OCI-LY7 (cell line): ENCODE measurements at places on chromosomes 12 and 14. TPM values are rescaled to one million over a fixed set of nuclear protein-coding genes. Genes with fewer than 3 reads are reported as not detected.

HPD gene
- total RNA-seq: not detected in 2 replicates

TPH2 gene
- total RNA-seq: not detected in 2 replicates

CHST11 gene
- total RNA-seq: 15.2 and 16.8 TPM in 2 replicates

CDKL1 gene
- total RNA-seq: 0.22 and 0.36 TPM in 2 replicates

MSI1 gene
- total RNA-seq: not detected in 2 replicates

ARHGDIB gene
- 737 and 762 TPM in 2 replicates for total RNA-seq

VWF gene
- total RNA-seq: 0.32 and 0.35 TPM in 2 replicates

CD163 gene
- total RNA-seq: not detected in 2 replicates

RASSF9 gene
- not detected in 2 replicates for total RNA-seq

CIROP gene
- not detected in 2 replicates for total RNA-seq

PTHLH gene
- not detected in 2 replicates for total RNA-seq

GPR162 gene
- total RNA-seq: not detected in 2 replicates

ANKS1B gene
- total RNA-seq: 5.4 and 6.0 TPM in 2 replicates
